ENCODE measurements at places on chromosomes 2 and 18. TPM values are rescaled to one million over a fixed set of nuclear protein-coding genes. Genes with fewer than 3 reads are reported as not detected.
A peak's percentile ranks its signal among the peaks of the same experiment; 100 is the strongest.

MAPK4 gene
- not detected for total RNA-seq

DNA sequence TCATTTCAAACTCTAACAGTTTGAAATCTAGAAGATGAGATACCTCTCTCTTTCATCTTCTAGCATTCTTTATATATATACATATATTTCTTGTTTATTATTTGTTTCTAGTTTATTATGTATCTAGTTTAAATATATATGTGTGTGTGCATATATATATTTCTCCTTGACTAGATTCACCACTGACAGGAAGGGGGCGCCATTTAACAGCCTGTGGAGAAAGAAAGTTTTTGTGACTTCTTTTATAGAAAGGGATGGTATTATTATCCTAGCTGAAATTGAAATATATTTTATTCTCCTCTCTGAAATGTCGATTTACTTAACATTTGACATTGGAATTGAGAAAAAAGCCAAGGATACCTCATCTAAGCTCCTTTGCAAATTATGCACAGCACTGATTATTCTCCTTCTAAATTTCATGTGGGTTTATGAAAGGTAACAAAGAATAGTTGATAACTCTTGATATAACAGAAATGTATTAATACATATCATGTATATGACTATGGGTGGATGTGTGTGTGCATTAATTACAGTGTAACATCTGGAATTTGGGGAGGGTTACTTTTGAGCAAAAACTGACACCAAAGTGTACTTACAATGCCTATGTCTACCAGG is 160.7 kb upstream of the NT5C1B start:
- peak; percentile 60 for DNase-seq

DNA sequence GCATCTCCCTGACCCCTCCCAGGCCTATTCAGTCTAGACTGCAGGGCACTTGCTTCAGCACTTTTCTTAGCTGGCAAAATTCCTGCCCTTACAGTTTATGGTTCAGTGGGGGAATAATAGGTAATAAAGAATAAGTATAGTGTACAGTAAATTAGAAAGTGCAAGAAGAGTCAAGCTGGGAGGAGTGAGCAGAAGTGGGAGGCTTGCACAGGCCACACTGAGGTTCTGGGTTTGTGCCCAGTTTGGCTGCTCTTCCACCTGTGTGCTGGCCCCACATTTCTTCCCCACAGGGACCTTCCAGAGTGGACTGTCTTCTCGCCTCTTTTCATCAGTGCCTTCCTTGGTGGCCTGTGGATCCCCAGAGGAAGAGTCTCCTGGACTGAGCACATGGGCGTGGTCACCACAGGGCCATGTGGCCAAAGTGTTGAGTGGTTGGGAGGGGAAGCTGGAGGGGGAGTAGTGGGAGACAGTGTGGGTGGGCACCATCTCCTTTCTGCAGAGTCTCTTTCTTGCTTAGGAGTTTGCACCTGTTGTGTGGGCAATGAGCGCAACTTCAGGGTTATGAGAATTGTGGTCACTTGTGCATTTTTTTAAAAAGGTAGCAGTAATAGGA is 128.6 kb upstream of the ZSWIM2 start:
- no peak for DNase-seq

- DNase-seq = no peak
These were observed 36.9 kb downstream of the ACMSD start for GRCh38 chr2:134875309-134875708.

NAT8 gene
- not detected for total RNA-seq

DNA sequence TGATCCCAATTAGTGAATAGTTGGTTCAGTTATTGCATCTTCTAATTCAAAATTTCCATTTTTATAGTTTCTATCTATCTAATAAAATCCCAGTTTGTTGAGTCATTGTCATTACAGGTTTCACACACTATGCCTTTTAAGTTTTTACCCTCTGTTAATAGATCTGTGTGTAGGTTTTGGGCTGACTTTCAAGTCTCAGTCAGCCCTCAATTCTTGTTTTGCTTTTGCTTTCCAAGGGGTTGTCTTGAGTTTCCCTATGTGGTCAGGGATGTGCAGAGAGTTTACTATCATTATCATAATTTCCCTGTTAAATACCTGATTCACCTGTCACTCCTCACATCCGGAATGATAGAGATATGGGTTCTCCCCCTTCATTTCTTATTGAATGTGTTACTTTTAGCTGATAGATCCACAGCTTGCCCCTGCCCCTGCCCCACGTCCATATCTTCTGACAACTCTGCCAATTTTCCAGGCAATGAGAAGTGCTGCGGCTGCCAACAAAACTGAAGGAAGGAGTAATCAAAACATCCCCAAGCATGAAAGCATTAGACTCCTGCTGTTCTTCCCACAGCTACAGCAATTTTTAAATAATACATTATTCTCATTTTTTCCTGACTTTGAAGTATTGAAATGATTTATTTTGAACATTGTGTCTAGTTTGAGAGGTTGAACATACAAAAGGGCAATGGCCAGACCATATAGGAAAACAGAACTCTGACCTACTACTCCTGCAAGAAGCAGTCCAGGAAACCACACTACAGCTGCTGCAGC is 1064.8 kb downstream of the SUCLG1 start:
- no peak for DNase-seq

DNA sequence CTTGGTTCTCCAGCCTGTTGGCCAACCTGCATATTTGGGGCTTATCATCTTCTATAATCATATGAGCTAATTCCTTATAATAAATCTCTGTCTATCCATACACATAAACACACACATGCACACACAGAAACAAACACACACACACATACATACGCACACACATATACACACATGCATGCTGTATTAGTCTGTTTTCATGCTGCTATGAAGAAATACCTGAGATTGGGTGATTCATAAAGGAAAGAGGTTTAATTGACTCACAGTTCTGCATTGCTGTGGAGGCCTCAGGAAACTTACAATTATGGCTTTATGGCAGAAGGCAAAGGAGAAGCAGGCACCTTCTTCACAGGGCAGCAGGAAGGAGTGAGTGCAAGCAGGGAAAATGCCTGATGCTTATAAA is 707.4 kb upstream of the CDH2 start:
- no peak for DNase-seq

MARCHF4 gene
- not detected for total RNA-seq

All from activated CD4-positive, alpha-beta T cell treated with anti-CD3 and anti-CD28 coated beads, Interleukin-2, amount 10 ng/mL, durations not matched to agents 7 days and 5 days (primary cell).